ENCODE measurements at places on chromosomes 7 and 10.
A peak's percentile ranks its signal among the peaks of the same experiment; 100 is the strongest.

DNA sequence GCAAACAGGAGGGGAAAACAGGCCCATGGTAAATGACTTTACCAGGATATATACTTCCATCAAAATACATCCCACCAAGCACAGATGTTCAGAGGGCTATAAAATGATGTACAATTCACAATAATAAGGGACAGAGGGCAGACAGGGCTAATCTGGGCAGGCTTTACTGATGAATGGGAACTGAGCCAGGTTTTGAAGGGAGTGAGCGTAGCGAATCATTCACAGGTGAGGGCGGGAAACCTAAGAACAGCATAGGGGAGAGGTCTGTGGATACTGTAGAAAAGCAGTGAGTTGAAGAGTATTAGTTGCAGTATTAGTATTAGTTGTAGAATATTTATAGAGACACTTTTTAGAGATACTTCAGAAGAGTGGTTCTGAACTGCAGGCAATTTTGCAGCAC is 180.8 kb downstream of the JAZF1 start:
- DNase-seq: no peak

DNA sequence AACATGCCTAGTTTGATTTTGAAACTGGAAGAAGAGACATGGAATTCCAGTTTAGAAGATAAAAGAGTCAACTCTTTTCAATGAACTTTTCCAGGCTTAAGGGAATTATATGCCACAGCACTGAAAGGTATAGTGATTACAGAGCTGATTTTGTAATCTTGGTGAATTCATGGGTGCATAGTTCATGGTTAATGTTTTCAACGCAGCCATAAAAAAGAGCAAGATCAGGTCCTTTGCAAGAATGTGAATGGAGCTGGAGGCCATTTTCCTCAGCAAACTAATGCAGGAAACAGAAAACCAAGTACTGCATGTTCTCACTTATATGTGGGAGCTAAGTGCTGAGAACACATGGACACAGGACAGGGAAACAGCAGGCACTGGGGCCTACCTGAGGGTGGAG is 94.2 kb downstream of the CUBN start:
- DNase-seq: no peak

GRCh38 chr7:97506728-97507127 is 225.2 kb upstream of the TAC1 start:
- no peak for DNase-seq

DNA sequence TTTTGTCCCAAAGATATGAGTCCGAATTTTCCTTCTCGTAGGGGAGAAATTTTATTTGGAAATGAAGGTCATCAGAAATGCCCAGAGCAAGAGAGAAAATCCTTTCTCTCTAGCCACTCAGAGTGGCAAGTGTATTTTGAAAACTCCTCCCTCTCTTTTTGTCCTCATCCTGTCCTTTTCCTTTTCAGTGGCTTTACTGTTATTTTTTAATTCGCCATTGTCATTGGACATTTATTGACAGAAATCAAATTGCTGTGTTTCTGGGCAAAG is 39.6 kb downstream of the TET1 start:
- DNase-seq: no peak

GRCh38 chr7:4794591-4795350 is 19.3 kb downstream of the AP5Z1 start:
- DNase-seq: peak; percentile 17

DNA sequence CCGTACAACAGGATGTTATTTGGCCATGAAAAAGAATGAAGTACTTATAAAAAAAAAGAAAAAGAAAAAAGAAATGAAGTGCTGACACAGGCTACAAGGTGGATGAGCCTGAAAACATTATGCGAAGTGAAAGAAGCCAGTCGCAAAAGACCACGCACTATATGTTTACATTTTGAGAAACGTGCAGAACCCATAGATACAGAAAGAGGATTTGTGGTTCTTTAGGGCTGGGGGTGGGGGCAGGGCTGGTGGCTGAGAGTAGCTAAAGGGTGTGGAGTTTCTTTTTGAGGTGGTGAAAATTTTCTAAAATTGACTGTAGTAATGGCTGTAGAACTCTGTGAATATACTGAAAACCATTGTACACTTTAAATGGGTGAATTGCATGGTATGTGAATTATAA is 86.0 kb upstream of the FAM20C start:
- no peak for DNase-seq

- DNase-seq: no peak
Measured at GRCh38 chr7:12553416-12553815, 17.1 kb upstream of the SCIN start.

GRCh38 chr10:109689785-109690184 is 233.5 kb downstream of the XPNPEP1 start:
- DNase-seq: no peak

- no peak for DNase-seq
Measured at GRCh38 chr10:2852574-2853323, 214.6 kb upstream of the PFKP start.

DNA sequence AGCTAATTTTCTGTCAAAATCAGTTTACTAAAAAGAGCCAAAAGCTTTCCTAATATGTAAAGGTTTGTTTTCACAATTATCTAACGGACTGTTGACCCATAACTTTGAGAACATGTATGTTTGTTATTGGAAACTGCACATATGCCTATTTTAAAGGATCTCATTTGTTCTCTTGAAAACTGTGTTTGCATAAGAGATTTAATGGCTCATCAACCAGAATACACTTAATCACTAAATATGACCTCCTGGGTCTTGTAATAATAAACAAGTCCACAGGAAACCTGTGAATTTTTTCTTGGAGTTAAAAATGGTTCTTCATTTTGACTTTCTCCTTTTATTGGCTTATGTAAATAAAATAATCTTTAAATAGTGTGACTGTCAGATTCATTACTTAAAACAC is 48.3 kb upstream of the STEAP1B start:
- no peak for DNase-seq

GRCh38 chr7:118151671-118152070 is 32.3 kb upstream of the LSM8 start:
- peak; percentile 26 for DNase-seq

DNA sequence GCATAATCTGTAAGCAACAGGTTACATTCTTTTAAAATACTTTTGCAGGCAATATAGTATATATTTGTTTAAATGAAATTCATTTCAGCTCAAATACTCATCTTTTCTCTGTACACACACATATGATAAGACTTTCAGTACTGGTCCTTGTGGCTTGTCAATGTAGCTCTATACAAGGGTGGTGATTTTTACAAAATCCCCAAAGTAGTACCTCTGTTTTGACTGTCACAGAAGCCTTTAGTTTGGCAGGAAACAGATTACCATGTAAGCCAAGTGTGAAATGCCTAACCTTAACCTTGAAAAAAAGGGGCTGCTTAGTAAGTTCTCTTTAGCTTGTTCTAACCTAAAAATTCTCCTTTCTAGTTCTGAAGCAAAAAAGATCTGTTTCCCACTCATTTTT is 87.9 kb downstream of the KCND2 start:
- DNase-seq: no peak

- no peak for DNase-seq
Measured at GRCh38 chr7:3721422-3721821, 420.4 kb downstream of the SDK1 start.

GRCh38 chr7:103446049-103446520 is at the start of gene SLC26A5:
Gene SLC26A5 (minus strand): TSS chr7:103446207. CDS start chr7:103421514, 24,693 bp downstream.
- DNase-seq: no peak
